ENCODE measurements at places on chromosomes 2 and 18.

DNA sequence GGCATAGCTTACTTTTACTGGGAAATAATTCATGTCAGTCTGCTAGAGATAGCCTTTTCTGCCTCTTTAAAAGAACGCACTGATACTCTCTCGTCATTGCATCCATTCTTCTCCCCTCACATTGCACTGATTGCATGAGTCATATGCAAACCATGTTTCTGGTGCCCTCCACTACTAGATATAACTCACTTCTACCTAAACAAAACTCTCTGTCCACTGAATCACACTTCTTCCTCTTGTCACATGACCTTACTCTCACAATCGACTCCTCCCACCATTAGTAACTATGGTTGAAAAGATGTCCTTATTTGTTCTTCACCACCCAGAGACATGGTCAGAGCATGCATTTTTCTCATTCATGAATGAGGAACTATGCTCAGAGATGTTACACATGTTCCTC lies 158.0 kb downstream of the CSRNP3 start:
- DNase-seq: no peak

DNA sequence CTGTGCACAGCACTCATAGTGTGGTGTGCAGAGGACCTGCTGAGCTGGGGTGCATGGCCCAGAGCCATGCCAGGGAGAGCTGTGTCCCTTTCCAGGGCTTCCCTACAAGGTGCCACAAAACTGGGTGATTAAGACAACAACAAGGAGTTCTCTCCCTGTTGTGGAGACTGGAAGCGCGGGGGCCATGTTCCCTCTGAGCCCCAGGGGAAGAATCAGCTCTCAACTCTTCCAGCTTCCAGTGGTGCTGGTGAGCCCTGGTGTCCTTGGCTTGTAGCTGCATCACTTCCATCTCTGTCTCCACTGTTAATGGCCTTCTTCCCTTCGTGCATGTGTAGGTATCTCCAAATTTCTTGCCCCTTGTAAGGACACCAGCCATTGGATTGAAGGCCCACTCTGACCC lies 73.3 kb downstream of the CABLES1 start:
- DNase-seq: no peak

GRCh38 chr2:201136889-201137321 lies 20.9 kb downstream of the CFLAR start:
- DNase-seq: no peak

- no peak for DNase-seq
These were observed 600.5 kb upstream of the SYT4 start for GRCh38 chr18:43877616-43878321.

DNA sequence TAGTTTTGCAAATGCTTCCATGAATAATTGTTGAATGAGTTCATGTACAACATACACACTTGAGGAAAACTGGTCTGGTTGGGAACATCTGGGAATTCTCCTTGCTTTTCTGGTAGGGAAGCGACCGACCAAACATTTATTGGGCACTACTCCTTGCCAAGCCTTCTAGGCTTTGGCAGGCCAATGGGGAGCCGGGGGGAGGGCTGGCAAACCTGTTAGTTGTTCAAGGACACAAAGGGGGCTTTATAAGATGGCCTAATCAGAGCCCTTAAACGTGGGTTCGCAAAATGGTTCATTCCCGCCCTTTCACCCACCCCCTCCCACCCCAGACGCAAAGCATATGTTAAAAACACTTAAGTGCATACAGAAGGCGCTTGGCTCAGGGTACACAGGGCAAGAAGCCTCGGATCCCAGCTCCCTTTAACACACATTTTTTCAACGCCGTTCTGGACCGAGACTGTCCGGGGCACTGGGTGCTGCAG lies 844 bp upstream of the VSNL1 start:
- DNase-seq: no peak

- DNase-seq: no peak
These were observed 942.9 kb upstream of the KLHL29 start for GRCh38 chr2:22442051-22442450.

GRCh38 chr2:172976116-172976515 lies 99.5 kb upstream of the MAP3K20 start:
- DNase-seq: no peak

GRCh38 chr2:69559442-69560146 lies 83.9 kb downstream of the AAK1 start:
- DNase-seq: no peak

GRCh38 chr18:41745166-41746049 lies 209.6 kb upstream of the PIK3C3 start:
- no peak for DNase-seq

GRCh38 chr2:217902379-217903141 lies 100.2 kb downstream of the TNS1 start:
- DNase-seq: no peak

DNA sequence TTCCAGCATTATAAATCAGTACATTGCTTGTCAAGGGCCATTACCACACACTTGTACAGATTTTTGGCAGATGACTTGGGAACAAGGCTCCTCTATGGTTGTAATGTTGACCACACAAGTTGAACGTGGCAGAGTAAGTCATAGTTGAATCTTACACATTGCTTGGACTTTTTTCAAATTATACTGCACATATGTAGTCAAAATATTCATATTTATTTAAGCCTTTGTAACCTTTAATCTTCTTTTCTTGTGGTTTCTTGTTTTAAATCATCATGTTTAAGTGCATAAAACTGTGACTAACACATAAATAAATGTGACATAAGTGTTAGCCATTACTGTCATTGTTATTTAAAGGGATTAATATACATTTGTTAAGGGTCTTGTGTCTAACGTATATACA lies 52.1 kb upstream of the EPB41L5 start:
- no peak for DNase-seq

DNA sequence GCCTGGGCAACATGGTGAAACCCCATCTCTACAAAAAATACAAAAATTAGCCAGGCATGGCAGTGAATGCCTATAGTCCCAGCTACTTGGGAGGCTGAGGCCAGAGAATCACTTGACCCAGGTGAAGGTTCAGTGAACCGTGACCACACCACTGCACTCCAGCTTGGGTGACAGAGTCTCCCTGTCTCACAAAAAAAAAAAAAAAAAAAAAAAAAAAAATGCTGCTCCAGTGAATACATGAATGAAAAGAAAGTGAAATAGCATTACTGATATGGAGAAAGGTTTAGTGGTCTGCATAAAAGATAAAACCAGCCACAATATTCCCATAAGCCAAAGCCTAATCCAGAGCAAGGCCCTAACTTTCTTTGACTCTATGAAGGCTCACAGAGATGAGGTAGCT lies 44.5 kb downstream of the METTL8 start:
- no peak for DNase-seq

GRCh38 chr18:12333506-12334290 lies 25.7 kb downstream of the TUBB6 start:
- no peak for DNase-seq

GRCh38 chr2:223197046-223197445 lies 145.1 kb downstream of the KCNE4 start:
- no peak for DNase-seq
